ENCODE measurements at places on chromosomes 13 and 19.

DNA sequence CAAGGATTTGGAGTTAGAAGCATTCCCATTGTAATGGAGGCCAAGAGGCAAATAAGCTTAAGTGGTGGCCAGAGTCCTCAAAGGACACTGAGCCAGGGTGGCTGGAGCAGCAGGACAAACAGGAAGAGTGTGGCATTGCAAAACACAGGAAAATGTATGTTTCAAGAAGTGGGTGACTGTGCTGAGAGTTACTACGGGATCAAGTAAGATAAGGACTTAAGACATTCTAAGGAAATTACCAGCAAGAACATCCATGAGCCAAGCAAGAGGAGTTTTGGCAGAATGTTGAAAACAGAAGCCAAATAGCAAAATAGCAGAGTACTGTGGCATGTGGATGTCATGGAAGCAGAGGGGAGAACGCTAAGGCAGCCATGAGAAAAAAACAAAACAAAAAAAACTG, 104.2 kb downstream of the RAP2A start:
- no peak for DNase-seq

- DNase-seq = no peak
Observed at GRCh38 chr19:18508585-18508984, 13.3 kb downstream of the ELL start.

- DNase-seq = peak; percentile 94
Observed at GRCh38 chr19:44356383-44357111, at the start of gene ZNF112. ZNF112 (minus strand) TSS chr19:44356680; CDS start chr19:44340539, 16,141 bp downstream.

- no peak for DNase-seq
Observed at GRCh38 chr13:84672616-84673015, 790.3 kb upstream of the SLITRK1 start.

- DNase-seq = peak; percentile 61
Observed at GRCh38 chr19:55165952-55166529, 372 bp downstream of the DNAAF3 start.

- peak; percentile 60 for DNase-seq
Observed at GRCh38 chr13:102580552-102581169, 16.1 kb upstream of the TPP2 start.

DNA sequence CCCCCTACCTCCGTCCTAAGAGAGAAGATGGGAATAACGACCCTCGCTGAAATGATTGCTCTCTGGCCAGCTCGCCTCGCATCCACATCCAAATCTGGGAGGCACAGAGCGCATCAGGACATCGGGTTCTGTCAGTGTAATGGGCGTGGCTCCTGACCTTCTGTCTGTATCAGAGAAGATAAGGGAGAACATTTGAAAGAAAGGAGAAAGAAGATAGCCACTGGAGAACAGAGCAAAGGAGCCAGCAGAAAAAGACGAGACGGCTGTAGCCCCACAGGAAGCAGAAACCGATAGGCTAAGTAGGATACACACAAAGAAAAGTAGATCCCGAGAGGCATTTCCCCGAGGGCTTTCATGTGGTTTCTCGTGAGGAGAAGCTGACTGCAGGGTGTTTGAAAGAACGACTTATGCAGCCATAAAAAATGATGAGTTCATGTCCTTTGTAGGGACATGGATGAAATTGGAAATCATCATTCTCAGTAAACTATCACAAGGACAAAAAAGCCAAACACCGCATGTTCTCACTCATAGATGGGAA, 14.0 kb upstream of the GJB2 start:
- DNase-seq = no peak

DNA sequence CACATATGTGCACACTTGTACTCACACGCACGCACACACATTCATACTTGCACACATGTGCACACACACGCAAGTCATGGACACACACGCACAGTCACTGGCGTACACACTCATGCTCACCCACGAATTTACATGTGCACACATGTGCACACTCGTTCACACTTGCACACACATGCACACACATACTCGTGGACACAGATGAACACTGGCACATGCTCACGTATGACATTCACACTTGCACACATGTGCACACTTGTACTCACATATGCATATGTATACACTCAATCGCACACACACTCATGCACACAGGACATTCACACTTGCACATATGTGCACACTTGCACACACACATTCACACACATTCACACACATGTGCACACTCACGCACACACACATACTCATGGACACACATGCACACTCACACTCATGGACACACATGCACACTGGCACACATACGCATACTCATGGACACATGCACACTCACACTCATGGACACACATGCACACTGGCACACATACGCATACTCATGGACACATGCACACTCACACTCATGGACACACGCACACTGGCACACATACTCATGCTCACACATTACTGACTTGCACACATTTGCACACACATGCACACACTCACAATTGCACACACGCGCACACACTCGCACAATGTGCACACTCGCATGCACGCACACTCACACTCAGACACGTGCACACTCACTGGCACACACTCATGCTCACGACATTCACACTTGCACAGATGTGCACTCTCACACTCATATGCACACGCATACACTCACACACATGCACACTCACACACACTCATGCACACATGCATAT, 9.5 kb downstream of the SBK2 start:
- DNase-seq = no peak
